ENCODE measurements at places on chromosomes 1 and 21. TPM values are rescaled to one million over a fixed set of nuclear protein-coding genes. Genes with fewer than 3 reads are reported as not detected.

Gene GABPA
- 19.8 TPM for total RNA-seq

Gene TMEM79
- 90.4 TPM for total RNA-seq

Gene HSPA6
- 4.5 TPM for total RNA-seq

DNA sequence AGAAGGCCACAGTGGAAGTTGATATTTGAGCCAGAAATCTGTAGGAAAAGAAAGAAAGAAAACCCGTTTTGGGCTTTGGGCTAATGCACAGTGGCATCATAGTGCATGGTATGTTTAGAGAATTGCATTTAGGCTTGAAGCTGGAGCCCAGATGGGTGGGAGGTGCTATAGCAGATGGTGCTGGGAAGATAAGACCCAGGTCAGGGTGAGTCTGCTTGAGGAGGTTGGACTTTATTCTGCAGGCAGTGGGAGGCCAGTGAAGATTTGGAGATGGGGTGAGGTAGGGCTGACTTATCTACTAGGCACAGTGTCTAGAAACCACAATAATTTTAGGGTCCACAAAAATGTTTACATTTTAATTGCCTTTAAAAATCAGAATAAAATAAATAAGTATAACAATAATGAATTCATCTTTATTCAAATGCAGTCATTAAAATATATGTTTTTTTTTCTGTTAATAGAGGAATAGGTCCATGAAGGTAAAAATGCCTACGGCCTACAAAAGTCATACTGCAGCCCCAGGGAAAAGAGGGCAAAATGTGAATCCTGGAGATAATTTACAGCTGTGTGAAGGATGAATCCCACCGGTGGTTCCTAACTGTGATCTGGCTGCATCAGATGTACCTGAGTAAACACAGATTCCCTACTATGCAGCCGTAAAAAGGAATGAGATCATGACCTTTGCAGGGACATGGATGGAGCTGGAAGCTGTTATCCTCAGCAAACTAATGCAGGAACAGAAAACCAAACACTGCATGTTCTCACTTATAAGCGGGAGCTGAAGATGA is 8.7 kb downstream of the DNAJC6 start:
- H3K36me3 ChIP-seq: no peaks in the 10 kb centered on the region
- no peak overlapping the region for H3K4me3 ChIP-seq
- no peaks in the 10 kb centered on the region for H3K27me3 ChIP-seq

DNA sequence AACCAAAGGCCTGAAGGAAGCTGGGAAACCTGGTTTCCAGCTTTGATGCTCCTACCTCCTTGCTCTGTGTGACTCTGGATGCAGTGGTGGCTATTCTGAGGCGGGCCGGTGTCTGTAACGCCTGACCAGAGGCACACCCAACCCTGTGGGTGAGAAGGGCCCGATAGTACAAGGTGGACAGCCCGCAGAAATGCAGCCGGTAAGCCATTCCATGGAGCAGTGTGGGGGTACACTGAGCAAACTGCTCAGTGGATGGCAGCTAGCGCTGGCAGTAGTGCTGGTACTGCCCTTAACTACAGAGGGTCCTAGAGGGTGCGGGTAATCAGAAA is 36.0 kb downstream of the AHDC1 start:
- no peaks in the 10 kb centered on the region for H3K27me3 ChIP-seq
- H3K36me3 ChIP-seq: no peaks in the 10 kb centered on the region
- peak overlapping the region; percentile 94 for H3K27ac ChIP-seq
- peaks cover 98% of the 10 kb centered on the region for H3K4me1 ChIP-seq
- DNase-seq: peak; percentile 68

Data from suprapubic skin (tissue), 4 donors.